ENCODE measurements at places on chromosomes 4 and X.
A peak's percentile ranks its signal among the peaks of the same experiment; 100 is the strongest.

GRCh38 chr4:126800575-126801141 is 832.1 kb upstream of the INTU start:
- DNase-seq = no peak

- DNase-seq = no peak
Measured at GRCh38 chr4:140718241-140718952, 37.8 kb downstream of the TBC1D9 start.

GRCh38 chr4:37793562-37793961 is 32.9 kb upstream of the PGM2 start:
- peak; percentile 2 for DNase-seq

- no peak for DNase-seq
Measured at GRCh38 chrX:15646543-15646942, 18.1 kb downstream of the CLTRN start.

- no peak for DNase-seq
Measured at GRCh38 chr4:106986486-106986885, 49.6 kb downstream of the DKK2 start.

Data from GDM1 (cell line).